ENCODE measurements at places on chromosomes 13 and 19. TPM values are rescaled to one million over a fixed set of nuclear protein-coding genes. Genes with fewer than 3 reads are reported as not detected.

DNA sequence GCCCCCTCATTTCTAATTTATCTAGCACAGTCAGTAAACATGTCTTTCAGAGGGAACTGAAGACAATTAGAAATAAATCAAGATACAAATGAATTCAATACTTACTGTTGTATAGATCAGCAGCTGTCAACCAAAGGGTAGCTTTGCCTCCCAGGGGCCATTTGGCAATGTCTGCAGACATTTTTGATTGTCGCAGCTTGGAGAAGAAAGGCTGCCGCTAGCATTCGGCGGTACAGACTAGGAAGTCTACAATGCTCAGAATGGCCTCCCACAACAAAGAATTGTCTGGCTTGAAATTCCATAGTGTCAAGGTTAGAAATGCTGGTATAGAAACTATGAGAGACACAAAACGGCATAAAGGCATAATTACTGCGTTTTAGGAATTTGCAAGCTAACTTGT lies 91.6 kb downstream of the RGCC start:
- H3K4me3 ChIP-seq: no peak overlapping the region
- no peak overlapping the region for H3K27ac ChIP-seq
- no peaks in the 10 kb centered on the region for H3K27me3 ChIP-seq
- no peaks in the 10 kb centered on the region for H3K36me3 ChIP-seq
- peaks cover 33% of the 10 kb centered on the region for H3K4me1 ChIP-seq
- DNase-seq: no peak

- H3K36me3 ChIP-seq: no peaks in the 10 kb centered on the region
- no peak overlapping the region for H3K27ac ChIP-seq
- H3K4me3 ChIP-seq: no peak overlapping the region
- no peak for DNase-seq
- no peaks in the 10 kb centered on the region for H3K4me1 ChIP-seq
These were observed 343.7 kb downstream of the SPRY2 start for GRCh38 chr13:79997244-79997643.

KLK10 gene
- total RNA-seq: not detected

ZNF536 gene
- not detected for total RNA-seq

BORCS8 gene
- total RNA-seq: 13.3 TPM

GJA3 gene
- total RNA-seq: 0.03 TPM

All from HepG2 (cell line).